ENCODE measurements at places on chromosomes 1 and 21. TPM values are rescaled to one million over a fixed set of nuclear protein-coding genes. Genes with fewer than 3 reads are reported as not detected.

- DNase-seq = peak; percentile 81
These were observed 51.2 kb downstream of the DIP2A start for GRCh38 chr21:46509741-46510502.

The KRTAP12-3 gene
- total RNA-seq = not detected

DNA sequence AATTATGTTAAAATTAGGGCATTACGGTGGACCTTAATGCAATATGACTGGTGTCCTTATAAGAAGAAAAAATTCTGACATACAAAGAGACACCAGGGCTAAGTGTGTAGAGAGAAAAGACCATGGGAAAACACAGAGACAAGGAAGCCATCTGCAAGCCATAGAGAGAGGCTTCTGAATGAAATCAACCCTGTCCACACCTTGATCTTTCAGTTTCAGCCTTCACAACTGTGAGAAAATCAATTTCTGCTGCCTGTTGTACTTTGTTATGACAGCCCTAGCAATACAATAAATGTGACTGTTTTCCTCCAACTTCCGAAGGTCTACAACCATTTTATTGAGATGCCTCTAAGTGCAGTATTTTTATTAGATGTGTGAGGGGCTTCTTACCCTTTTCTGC is 1407.2 kb downstream of the MRPL39 start:
- no peak for DNase-seq

The FNDC5 gene
- 1.7 TPM for total RNA-seq

DNA sequence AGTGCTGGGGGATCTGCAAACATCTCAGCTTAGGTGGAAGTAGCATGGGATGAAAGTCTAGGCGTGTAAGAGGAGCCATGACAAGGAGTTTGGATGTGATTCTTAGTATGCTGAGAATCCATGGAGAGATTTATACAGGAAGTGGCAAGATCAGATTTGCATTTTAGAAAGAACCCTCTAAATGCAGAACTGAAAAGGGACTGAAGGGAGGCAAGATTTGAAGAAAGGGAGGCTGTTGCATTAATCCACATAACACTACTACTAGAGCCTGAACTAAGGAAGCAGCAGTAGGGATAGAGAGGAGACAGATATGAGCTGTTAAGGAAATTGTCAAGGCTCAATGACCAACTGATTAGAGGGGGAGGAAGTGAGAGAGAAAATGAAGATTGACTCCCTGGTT is 9.8 kb downstream of the C1orf74 start:
- no peak for DNase-seq

DNA sequence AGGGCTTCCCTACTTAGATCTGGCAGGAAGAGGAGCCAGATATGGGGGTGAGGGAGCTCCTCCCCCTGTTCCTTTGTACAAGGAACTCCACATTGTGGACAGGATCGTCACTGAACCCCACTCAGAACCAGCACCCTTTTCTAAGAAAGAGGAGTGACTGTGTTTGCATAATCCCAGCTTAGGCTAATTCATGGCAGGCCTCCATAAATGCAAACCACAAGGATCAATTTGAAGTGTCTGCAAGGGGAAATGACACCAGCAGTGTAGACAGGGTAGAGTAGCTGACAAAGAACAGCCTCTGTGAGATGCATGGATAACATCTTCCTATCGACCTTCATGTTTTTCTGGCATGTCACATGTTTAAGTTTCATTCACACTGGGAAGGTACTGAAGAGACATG is 11.7 kb downstream of the MX1 start:
- DNase-seq = no peak

The PROK1 gene
- total RNA-seq = not detected

The SH3BP5L gene
- 25.0 TPM for total RNA-seq

The CHAF1B gene
- 4.7 TPM for total RNA-seq

GRCh38 chr1:229434005-229434640 is at the start of gene ACTA1:
TSS of gene ACTA1 (minus strand) at chr1:229434094. CDS start at chr1:229433115, 979 bp downstream.
- no peak for DNase-seq

The PTAFR gene
- total RNA-seq = under 0.01 TPM

The C1orf141 gene
- total RNA-seq = not detected

GRCh38 chr1:20728371-20729154 is 3.9 kb downstream of the SH2D5 start:
- DNase-seq = no peak

The TAS1R1 gene
- not detected for total RNA-seq

The GOLT1A gene
- not detected for total RNA-seq

The OR10J5 gene
- total RNA-seq = not detected

- no peak for DNase-seq
These were observed 1.1 kb upstream of the KCNQ4 start for GRCh38 chr1:40782371-40782956.

DNA sequence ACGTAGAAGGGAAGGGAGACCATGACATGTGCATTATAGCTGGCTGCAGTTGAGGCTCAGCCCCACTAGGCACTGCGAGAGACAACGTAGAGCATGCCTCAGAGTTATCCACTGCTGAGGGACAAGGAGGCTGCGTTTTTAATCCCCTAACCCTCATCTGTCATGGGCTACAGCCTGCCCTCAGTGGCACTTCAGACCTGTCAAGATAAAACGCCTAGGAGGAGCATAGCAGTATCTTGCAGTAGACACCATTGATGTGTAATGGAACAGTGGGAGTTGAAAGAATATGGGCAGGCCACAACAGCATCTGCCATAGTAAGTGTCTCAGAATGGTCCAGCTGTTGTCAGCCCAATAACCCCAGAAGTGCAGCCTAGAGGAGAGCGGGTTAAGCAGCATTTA is 307.0 kb upstream of the PTBP2 start:
- DNase-seq = no peak

DNA sequence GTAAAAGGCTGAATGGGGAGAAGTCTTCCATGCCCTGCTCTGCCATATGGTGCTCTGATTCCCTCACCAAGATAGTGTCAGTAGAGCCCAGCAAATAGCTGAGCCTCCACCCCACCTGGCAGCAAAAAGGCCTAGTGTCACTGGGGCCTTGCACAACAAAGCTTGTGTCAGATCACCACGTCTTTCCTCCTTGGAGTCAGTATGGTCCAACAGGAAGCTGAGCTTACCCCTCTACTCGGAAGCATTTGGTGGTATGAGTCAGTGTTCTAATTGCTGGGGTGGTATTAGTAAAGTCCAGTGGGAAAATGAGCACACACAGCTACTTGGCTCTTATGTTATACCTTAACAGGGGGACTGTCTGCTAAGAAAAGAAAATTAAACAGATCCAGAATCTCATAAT is 18.7 kb upstream of the RRP15 start:
- peak; percentile 8 for DNase-seq

DNA sequence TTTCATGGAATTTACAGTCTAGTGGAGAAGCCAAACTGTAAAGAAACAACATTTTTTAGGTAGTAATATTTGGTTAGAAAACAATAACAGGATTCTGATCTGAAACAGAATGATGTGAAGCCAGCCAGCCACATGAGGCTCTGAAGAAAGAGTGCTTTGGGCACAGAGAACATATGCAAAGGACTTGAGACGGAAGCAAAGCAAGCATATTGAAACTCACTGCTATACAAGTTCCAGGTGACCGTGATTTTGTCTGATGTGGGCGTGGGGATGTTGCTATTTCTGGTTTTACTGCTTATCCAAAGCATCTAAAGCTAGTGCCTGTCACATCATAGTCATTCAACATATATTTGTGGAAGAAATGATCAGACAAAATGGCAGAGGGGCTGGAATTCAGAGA is 14.7 kb downstream of the CRP start:
- DNase-seq = no peak

GRCh38 chr1:183039330-183039729 is 16.1 kb downstream of the LAMC1 start:
- DNase-seq = no peak

DNA sequence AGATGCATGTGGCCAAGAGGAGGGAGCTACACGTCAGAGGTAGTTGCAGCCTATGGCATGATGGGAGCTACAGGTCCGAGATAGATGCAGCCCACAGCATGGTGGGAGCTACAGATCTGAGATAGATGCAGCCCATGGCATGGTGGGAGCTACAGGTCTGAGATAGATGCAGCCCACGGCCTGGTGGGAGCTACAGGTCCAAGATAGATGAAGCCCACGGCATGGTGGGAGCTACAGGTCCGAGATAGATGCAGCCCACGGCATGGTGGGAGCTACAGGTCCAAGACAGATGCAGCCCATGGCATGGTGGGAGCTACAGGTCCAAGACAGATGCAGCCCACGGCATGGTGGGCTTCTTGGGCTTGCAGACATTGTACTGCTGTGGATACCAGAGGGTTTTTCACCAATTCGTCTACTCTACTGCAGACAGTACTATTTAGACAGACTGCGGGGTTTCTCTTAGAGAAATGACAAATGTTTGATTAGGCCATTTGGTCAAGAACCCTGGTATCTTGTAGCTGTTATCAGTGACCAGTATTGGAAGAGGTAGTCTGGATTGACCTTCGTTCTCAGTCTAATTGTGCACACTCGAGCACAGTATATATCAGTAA is 127.4 kb downstream of the DHRS3 start:
- no peak for DNase-seq

DNA sequence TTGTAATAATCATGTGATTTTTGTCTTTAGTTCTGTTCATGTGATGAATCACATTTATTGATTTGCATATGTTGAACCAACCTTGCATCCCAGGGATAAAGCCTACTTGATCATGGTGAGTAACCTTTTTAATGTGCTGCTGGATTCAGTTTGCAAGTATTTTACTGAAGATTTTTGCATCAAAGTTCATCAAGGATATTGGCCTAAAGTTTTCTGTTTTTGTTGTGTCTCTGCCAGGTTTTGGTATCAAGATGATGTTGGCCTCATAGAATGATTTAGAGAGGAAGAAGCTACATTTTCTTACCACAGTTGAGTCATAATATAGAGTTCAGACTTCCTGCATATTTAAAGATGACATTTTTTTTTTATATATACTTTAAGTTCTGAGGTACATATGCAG is 455.9 kb downstream of the PLPP3 start:
- DNase-seq = peak; percentile 74

- peak; percentile 61 for DNase-seq
These were observed 35.1 kb downstream of the TMEM51 start for GRCh38 chr1:15188678-15189077.

GRCh38 chr21:41536076-41536826 is 28.3 kb upstream of the TMPRSS2 start:
- DNase-seq = no peak
